SK-N-DZ (cell line): ENCODE measurements at places on chromosomes 6 and 20.

- peak; percentile 46 for DNase-seq
These were observed 14.0 kb downstream of the HMGN4 start for GRCh38 chr6:26552205-26552604.

GRCh38 chr6:132147530-132148011 lies 196.4 kb upstream of the CCN2 start:
- no peak for DNase-seq

DNA sequence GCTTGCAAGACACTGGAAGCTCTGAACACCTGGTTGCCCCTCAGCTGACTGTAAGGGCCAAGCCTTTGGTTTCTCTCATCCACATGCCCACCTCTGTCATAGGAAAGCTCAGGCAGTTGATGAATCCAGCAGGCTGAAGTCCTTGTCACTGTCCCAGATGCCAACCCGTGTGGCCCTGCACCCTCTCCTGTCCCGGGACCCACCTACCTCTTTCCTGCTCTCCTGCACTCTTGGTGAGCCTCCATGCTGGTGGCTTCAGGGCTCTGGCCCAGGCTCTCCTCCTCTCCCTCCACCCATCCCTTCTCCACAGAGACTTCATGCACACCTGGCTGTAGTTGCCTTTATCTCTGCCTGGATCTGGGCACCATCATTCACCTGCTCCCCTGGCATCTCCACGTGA lies 4.0 kb upstream of the GID8 start:
- DNase-seq: no peak

DNA sequence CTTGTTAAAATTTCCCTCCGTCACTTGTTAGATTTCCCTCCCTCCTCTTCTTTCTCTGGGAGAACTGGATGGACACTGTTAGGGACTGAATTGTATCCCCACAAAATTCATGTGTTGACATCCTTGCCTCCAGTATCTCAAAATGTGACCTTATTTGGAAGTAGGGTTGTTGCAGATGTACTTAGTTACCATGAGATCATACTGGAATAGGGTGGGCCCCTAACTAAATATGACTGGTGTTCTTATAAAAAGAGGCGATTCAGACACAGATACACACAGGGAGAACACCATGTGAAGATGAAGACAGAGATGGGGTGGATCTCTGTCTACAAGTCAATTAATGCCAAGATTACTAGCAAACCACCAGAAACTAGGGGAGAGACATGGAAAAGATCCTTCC lies 139.5 kb downstream of the ALDH8A1 start:
- no peak for DNase-seq

DNA sequence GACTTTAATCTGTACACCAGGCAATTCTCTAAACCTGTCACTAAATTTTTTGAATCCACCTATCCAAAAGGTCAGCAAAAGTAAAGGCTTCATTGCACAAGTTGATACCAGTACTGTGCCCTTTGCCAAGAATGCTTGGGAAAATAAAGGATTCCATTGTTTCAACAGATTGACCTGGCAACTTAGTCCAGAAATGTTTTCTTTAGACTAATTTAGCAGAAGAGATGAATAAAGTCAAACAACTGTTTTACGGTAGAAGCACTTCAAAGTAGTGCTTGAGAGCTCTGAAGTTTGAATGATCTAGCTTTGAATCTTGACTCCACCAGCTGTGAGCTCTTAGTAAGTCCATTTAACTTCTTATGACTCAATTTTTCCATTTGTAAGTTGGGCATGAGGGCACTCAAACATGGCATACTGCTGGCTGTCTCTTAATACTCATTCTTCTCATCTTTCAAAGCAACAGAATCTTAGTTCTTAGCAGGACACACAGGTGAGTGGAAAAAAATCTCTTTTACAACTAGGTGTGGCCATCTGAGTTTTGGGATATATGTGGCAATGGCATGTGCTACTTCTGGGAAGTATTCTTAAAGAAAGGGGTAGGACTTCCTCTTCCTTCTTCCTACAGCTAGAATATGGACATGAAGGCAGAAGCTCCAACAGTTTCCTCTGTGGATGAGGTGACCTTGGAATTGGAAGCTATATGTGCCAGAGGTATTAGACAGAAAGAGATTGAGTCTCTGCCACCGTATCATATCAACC lies 55.9 kb upstream of the LOC128125822 start:
- DNase-seq: no peak
